Thymus (tissue), 14 donors: ENCODE measurements at places on chromosomes 6 and 20. TPM values are rescaled to one million over a fixed set of nuclear protein-coding genes. Genes with fewer than 3 reads are reported as not detected.

- no peak for DNase-seq
Observed at GRCh38 chr6:165906-166305, 126.4 kb upstream of the DUSP22 start.

GRCh38 chr6:82989736-82990290, 75.8 kb downstream of the UBE3D start:
- no peak for DNase-seq

DNA sequence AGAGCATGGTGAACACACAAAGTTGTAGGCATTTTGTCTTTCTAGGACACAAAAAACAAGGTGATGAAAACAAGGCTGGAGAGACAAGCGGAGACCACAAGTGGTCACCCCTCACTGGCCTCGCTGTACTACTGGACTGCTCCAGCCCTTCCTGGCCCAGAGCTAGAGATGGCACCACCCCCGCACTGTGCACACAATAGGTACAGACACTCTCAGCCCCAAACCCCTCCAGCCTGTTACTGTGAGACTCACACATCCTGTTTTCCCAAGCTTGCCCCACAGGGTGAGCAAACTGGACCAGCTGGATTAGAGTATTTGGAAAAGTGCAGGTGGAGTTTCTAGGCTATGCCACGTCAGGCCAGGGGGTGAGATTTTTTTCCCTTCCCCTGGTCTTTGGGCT, 8.4 kb upstream of the ZSWIM1 start:
- no peak for DNase-seq

DNA sequence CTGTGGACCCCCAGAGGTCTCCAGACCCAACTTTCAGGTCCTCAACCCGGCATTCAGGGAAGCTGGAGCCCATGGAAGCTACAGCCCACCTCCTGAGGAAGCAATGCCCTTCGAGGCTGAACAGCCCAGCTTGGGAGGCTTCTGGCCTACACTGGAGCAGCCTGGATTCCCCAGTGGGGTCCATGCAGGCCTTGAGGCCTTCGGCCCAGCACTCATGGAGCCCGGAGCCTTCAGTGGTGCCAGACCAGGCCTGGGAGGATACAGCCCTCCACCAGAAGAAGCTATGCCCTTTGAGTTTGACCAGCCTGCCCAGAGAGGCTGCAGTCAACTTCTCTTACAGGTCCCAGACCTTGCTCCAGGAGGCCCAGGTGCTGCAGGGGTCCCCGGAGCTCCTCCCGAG, 950 bp downstream of the GNAS start:
- no peak for DNase-seq

DNA sequence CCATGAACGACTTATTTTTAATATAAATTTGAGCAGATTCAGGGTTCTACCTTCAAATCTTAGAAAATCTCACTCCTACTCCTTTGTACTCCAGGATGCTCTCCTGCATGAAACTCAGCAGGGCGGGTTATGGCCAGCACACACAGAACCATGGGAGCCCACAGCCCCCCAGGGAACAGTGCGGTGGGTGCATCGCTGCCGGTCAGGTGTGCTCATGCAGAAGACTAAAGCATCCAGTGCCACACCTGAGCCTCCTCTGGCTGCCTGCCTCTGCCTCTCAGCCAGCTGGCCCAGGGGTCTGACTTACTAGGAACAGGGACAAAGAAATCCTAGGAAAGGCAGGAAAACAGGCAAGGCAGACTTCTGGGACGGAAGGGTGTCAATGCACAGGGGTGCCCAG, 31.8 kb downstream of the EZR start:
- DNase-seq, result no peak

DNA sequence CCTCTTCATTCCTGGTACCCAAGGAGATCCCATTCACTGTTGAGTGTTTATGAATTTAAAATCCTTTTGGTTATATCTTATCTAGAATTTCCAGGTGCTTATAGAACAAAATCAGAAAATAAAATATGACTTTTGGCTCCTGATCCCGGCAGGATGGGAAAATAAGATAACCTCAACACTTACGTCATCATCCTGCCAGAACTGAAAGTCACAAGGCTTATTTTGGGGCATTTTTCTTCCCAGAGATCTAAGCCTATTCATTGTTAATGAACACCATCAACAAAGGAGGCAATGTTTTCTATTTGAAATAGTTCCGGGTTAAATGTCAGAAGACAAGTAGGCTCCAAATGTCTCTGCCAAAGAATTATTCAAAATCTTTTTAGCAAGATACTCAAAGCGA, 580.6 kb downstream of the TFAP2A start:
- DNase-seq, result no peak

NKAIN2 gene
- polyA plus RNA-seq, result 1.2 TPM
